CD8-positive, alpha-beta memory T cell (primary cell): ENCODE measurements at places on chromosomes 16 and 17. TPM values are rescaled to one million over a fixed set of nuclear protein-coding genes. Genes with fewer than 3 reads are reported as not detected.

DNA sequence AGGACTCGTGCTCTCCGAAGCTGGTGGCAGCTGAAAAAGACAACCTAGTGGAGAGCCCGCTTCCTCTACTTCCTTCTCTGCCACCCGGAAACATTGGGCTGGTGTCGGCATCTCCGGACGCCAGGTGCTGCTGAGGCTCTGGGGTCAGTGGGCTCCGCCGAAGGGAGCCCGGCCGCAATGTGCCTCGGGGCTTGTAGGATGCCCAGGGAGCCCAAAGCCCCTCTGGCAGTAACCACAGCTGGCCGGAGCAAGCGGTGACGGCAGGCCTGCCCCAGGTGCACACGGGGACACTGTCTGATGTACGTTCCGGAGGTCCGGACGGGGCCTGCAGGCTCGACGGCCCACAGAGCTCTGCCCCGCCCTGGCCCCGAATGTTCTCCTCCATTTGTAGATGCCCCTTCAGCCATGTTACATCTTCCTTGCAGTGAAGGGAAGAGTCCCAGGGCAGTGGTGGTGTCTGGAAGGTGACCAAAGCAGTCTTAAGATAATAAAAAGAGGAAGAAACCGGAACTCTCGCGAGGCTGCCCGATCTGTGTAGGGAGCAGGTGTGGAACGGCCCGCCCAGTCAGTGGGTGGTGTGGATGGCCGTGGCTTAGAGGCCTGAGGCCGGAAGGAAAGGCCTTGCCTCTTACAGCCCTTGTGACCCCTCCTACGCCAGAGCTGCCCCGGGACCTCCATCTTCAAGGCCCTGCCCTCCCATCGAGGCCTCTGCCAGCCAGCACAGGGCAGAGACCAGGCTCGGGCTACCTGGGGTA, 22.6 kb downstream of the NDUFAF8 start:
- H3K27ac ChIP-seq = no peak overlapping the region
- H3K4me3 ChIP-seq = no peak overlapping the region
- H3K4me1 ChIP-seq = no peaks in the 10 kb centered on the region
- no peaks in the 10 kb centered on the region for H3K27me3 ChIP-seq
- H3K36me3 ChIP-seq = no peaks in the 10 kb centered on the region

ZNF200 gene
- 14.6 TPM for total RNA-seq

DNA sequence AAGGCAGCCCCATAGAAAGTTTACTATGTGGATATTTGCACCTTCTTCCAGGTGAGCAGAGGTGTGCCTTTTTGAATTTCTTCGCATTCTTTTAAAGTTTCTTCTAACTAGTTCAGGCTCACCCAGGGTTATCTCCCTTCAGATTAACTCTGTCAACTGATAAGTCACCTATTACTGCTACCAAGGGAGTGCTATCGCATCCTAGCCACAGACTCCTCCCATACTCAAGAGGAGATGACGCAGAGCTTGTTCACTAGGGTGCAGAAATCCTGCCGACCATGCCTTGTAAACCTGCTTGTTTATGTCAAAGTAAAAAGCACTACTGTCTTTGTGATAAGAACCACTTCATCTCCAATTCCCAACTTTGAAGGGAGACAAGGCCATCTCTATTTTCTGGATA, 390.1 kb downstream of the RBFOX1 start:
- H3K27me3 ChIP-seq = no peaks in the 10 kb centered on the region
- H3K4me1 ChIP-seq = no peaks in the 10 kb centered on the region
- H3K4me3 ChIP-seq = no peak overlapping the region
- no peaks in the 10 kb centered on the region for H3K36me3 ChIP-seq
- DNase-seq = no peak
- H3K27ac ChIP-seq = no peak overlapping the region

- no peaks in the 10 kb centered on the region for H3K27me3 ChIP-seq
- no peak for DNase-seq
- no peak overlapping the region for H3K27ac ChIP-seq
- no peak overlapping the region for H3K4me3 ChIP-seq
- H3K4me1 ChIP-seq = peaks cover 7% of the 10 kb centered on the region
Observed at GRCh38 chr17:68428498-68429172, 28.7 kb downstream of the WIPI1 start.

CACNG5 gene
- not detected for total RNA-seq

GLP2R gene
- total RNA-seq = not detected
